ENCODE measurements at places on chromosomes 1 and 21.

DNA sequence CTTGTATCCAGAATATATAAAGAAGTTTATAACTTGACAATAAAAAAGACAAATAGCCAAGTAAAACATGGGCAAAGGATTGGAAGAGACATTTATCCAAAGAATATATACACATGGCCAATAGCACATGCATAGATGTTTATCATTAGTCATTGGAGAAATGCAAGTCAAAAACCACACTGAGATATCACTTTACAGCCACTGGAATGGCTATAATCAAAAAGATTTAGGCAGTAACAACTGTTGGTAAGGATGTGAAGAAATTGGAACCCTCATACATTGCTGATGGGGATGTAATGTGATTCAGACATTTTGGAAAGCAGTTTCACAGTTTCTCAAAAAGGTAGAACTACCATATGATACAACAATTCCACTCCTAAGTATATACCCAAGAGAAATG, 51.1 kb downstream of the SLC44A5 start:
- DNase-seq = no peak

DNA sequence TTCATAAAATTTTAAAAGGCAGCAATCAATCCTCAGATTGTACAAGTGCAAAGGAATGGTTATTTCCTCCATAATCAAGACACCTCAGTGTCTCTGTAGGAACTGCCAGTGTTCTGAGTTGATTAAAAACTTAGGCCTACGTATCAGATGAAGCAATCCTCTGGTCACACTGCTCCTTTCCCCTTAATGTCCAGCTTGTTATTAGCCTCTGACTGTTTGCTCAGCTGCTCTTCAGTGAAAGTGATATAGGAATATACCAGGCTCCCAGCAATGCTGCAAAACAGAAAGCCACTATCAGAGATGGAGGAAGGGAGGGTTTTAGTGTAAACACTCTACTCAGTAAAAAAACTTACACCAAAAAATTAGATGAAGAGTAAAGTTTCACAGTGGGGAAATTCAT, 49.8 kb downstream of the SLC35D1 start:
- DNase-seq = no peak

DNA sequence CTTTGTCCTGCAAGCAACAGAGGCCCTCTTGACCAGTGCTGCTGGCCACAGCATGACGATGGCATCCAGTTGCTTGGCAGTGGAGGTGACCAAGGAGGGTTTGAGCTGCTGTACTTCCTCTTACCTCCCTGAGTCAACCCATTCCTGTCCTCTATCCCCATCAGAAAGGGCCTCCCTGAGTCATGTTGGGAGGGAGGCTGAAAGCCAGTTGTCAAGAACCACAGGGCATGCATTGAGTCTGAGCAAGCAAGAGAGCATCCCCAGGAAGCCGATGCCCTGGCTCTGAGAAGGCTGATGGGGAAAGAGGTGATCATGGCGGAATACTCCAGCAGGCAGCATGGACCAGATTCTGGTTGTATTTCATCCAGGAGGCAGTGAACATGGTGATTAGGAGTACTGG, 69.6 kb downstream of the LACTBL1 start:
- no peak for DNase-seq

- DNase-seq = no peak
These were observed 581.1 kb upstream of the PLXNA2 start for GRCh38 chr1:208825300-208825699.

GRCh38 chr1:37073152-37073853, 39.0 kb upstream of the GRIK3 start:
- peak; percentile 10 for DNase-seq

- no peak for DNase-seq
These were observed 98.3 kb upstream of the CAMK1G start for GRCh38 chr1:209485167-209485566.

- no peak for DNase-seq
These were observed 123.5 kb downstream of the CRB1 start for GRCh38 chr1:197391303-197392226.

DNA sequence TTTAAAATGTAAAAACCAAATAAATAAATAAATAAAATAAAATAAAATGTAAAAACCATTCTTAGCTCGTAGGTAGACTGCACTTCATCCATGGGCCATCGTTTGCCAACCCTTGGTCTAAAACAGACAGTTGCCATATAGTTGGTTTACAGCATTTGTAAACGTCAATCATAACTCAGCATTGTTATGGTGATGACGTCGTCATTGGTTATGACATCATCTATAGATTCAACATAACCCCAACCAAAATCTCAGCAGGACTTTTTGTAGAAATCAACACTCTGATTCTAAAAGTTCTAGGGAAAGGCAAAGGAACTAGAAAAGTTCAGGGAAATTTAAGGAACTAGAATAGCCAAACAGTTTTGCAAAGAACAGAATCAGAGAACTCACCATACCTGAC, 15.8 kb upstream of the SUMO3 start:
- no peak for DNase-seq

GRCh38 chr1:65372557-65372956, 47.9 kb upstream of the LEPR start:
- no peak for DNase-seq

GRCh38 chr1:232978815-232979214, 28.4 kb downstream of the NTPCR start:
- no peak for DNase-seq

GRCh38 chr1:156751451-156751756, at the start of gene HDGF:
HDGF (minus strand) TSS chr1:156751675; CDS start chr1:156751429, 246 bp downstream.
- no peak for DNase-seq

GRCh38 chr1:74343216-74343615, 108.0 kb downstream of the TNNI3K start:
- peak; percentile 48 for DNase-seq

- no peak for DNase-seq
These were observed 31.1 kb upstream of the PEX10 start for GRCh38 chr1:2443277-2444137.

DNA sequence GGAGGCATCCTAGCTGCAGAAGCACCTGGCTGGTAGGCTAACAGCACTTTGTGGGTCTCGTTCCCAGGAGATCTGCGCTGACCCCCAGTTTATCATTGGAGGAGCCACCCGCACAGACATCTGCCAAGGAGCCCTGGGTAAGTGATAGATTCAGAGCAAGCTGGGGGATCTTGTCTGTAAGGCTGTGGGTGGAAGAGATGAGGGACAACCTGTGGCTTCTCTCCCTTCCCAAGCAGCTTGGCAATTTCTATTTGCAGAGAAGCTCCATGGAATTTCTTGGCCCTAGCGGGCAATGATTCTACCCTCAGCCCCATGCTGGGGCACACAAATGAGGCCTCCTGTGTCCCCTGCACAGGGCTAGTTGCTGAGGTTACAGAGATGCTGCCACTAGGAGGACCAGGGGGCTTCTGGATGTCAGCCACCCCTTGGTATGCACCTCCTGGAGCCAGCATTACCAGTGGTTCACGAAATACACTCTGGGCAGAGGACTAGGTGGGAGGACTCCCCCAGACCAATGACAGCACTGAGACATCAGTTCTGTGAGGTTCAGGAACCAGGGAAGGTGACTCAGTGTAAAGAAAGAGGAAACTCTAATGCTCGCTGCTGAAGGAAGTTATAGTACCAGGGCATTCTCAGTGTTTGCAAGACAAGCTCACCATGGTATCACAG, 5.5 kb downstream of the CAPN2 start:
- no peak for DNase-seq

GRCh38 chr1:67482733-67483482, 52.7 kb upstream of the SERBP1 start:
- DNase-seq = no peak

- peak; percentile 78 for DNase-seq
These were observed 1.3 kb downstream of the TGFBR3 start for GRCh38 chr1:91884459-91885212.

DNA sequence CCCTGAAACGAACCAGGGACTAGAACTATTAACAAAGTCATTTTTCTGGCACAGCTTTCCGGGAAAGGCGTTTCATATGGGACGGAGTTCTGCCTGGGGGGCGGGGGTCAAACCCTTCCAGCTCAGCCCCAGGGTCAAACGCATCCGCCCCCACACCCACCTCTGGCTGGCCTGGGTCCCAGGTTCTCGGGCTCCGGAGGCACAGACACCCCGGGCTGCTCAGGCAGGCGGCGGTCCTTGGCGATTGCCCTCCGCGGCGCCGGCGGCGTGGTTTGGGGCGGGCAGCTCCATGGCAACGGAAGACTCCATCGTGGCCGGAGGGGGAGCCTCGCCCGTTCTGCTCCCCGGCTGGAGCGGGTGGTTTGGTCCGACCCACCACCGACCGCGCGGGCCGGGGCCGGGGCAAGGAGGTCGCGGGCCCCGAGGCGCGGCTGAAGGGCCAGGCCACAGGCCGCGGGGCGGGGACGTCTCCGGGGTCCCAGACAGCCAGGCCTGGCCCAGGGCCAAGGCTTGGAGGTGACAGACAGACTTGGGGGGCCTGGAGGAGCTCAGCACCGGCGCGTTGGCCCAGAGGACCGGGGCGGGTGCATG, at the start of gene CFAP74:
CFAP74 (minus strand) TSS at position 246 of the 591 bp plus-strand sequence. CDS start 12,830 bp downstream, outside the sequence.
- no peak for DNase-seq

GRCh38 chr1:56934430-56935060, 31.3 kb downstream of the C8B start:
- no peak for DNase-seq

DNA sequence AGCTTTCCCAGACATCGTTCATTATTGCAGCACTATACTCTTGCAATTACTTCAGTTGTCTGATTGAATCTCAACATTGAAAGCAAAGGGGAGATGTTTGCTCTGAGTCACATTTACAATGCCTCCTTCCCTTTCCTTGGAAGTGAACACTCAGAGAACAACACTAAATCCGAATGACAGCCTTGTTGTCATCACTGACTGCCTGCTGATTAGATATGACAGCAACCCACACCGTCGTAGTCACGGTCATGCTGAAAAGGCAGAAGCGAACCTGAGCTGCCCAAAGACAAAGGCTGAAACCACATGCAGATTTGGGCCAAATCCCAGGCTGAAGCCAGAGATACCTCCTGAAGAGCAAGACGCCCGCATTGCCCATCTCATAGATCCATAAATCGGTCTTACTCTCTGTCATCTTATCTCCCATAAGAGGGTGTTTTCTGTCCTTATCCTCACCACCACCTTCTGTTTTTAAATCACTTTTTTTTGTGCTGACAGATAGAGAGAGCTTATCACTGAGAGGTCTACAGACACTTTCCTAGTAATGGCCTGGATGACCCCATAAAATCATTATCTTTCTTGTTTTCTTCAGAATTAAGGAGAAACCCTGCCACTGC, 47.5 kb downstream of the TMCO4 start:
- no peak for DNase-seq

- no peak for DNase-seq
These were observed 17.0 kb upstream of the WNT4 start for GRCh38 chr1:22159891-22160290.

GRCh38 chr1:67683766-67684525, 1.1 kb upstream of the GADD45A start:
- no peak for DNase-seq

- no peak for DNase-seq
These were observed 24.3 kb downstream of the RHBDL2 start for GRCh38 chr1:38917337-38917736.

DNA sequence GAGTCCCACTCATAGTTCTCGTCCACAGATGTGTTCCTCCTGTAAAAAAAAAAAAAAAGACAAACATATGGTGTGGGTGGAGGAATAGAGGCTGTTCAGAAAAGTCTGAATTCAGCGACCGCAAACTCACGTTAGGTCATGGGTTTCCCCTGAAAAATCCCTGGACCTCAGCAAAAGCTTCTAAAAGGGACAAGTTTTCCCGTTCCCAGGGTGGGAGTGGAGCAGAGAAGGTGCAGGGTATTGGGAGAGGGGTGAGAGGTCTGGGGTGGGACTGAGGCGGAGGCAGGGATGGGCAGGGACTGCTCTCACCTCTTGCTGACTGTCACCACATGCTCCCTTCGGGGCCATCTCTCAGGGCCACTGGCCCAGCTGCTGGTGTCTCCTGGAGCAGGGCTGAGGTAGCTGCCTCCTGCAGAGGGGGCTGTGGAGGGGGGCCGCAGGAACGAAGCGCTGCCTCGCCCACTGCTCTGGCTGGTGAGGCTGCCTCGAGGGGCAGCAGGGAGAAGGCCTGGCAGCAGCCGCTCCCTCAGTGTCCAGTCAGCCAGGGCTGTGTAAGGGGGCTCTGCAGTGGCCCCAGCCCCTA, 2.6 kb upstream of the TAGLN2 start:
- DNase-seq = peak; percentile 76

DNA sequence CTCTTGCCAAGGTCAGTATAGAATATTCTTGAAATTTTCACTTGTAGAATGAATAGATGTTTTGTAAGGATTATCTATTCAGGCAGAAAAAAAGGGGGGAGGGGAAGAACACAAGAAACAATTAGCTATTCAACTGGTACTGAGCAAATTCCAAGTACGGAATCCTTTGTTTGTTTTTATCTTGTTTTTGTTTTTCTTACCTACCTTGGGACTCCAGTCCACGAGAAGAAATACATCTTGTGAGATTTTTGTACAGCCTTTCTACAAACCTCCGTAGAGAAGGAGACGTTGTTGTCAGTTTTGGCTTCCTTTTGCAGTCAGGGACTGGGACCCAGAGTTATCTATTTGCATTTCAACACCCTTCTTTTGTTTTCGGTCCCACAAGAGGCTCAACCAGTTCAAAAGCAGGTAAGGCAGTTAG, 36.0 kb downstream of the ZNF281 start:
- no peak for DNase-seq

- no peak for DNase-seq
These were observed 76.9 kb downstream of the C1orf21 start for GRCh38 chr1:184463680-184464079.

GRCh38 chr21:39047046-39047445, 136.2 kb downstream of the PSMG1 start:
- no peak for DNase-seq

- no peak for DNase-seq
These were observed 1171.2 kb downstream of the PLA2G4A start for GRCh38 chr1:187999973-188000372.

DNA sequence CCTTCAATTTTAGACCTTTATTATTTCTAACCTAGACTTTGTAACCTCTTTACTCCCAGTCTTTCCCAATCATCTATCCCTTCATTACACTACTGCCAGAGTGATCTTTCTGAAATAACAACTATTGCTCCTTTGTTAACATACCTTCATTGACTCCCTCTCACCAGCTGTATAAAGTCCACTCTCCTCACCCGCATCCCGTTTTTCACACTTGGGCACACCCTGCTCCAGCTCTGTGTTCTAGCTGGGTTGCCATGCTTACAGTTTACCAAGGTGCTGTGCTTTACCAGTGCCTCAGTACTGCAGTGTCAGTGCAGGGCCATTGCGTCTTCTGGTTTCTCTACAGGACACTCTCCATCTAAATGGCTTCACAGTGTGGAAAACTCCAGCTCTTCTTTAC, 148.2 kb downstream of the NFIA start:
- no peak for DNase-seq

Data from spleen (tissue), 13 donors.